ENCODE measurements at places on chromosomes 3 and 15. TPM values are rescaled to one million over a fixed set of nuclear protein-coding genes. Genes with fewer than 3 reads are reported as not detected.
A peak's percentile ranks its signal among the peaks of the same experiment; 100 is the strongest.

DNA sequence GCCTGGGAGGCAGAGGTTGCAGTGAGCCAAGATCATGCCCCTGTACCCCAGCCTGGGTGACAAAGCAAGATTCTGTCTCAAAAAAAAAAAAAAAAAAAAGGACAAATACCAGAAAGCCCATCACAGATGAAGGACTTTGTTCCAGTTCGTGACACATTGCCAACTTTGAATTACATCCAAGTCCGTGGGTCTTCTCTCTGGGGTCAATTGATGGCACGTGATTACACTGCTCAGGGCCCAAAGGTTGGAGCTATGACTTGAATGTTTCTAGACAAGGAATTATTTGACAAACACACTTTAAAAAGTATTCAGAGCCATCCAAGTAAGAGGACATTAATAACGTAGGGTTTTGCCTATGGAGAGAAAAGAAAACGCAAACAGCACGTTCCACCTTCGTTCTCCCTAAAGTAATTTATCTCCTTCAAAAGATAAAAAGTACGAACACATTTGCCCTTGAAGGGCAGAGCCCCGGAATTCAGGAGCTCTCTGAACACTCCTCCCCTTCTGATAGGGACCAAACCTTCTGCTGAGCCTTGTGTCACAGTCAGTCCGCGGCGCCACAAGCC lies 31.3 kb upstream of the ST3GAL6 start:
- DNase-seq: no peak

GRCh38 chr3:197737749-197738462 lies 1.2 kb upstream of the RUBCN start:
- DNase-seq: no peak

DNA sequence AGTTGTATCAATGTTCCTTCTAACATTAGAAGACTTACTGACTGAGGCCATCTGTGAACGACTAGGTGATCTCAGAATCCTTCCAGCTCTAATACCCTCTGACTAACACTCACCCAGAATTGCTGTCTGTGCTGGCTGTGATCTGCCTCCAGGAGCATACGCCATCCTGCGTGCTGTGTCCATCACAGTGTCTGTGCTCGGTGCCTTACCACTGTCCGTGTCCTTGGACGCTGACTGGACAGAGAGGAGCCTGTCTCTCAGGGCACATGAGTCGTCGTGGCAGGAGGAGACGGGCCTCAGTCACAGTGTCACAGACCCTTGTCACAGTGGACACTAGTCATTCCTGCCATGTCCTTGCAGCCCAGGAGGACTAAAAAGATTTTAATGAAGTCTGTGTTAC lies 83.1 kb downstream of the LMLN start:
- no peak for DNase-seq

- DNase-seq: no peak
These were observed 16.7 kb downstream of the LIMD1 start for GRCh38 chr3:45611209-45611608.

DNA sequence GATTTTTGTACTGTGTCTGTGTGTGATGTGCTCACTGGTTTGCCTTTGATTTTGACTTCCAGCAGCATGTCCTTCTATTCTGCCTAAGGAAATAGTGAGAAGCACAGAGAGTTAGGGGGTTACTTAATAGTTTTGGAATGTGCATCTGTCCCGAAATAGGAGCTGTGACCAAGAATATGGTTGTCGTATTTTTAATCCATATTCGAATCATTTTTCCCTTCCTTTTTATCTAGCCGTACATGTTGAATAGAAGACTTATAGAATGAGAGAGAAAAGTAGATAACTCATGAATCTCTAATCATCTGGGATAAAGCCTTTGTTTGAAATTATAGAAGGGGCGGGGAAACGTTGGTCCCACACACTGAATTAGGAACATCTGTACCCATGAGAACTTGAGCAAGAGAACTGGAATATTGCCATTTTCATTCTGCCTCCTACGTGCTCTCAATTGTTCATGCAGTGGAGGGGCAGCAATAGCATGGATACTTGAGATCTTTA lies 23.6 kb downstream of the CRTC3 start:
- DNase-seq: peak; percentile 71

- peak; percentile 61 for DNase-seq
These were observed 1.7 kb upstream of the CLN6 start for GRCh38 chr15:68231102-68231818.

DNA sequence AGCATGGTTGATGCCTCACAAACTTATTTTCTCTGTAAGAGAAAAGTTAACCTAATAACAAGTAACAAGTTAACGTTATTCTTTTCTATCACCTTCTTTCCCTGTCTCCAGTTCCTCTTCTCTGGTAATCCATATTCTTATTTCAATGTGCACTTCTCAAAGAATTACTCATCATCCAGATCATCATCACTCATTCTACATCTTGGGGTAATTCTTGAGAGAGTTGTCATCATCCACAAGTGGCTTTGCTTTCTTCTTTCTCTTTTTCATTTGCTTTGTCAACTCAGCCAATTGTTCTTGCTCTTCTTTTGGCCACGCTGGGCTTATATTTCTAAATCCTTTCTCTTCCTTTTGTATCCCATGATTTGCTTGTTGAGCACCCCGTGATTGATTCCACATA lies 20.8 kb upstream of the RNF111 start:
- DNase-seq: no peak

- DNase-seq: no peak
These were observed 108.5 kb upstream of the PFN2 start for GRCh38 chr3:150079029-150079739.

CLDN16 gene
- total RNA-seq: not detected

DNA sequence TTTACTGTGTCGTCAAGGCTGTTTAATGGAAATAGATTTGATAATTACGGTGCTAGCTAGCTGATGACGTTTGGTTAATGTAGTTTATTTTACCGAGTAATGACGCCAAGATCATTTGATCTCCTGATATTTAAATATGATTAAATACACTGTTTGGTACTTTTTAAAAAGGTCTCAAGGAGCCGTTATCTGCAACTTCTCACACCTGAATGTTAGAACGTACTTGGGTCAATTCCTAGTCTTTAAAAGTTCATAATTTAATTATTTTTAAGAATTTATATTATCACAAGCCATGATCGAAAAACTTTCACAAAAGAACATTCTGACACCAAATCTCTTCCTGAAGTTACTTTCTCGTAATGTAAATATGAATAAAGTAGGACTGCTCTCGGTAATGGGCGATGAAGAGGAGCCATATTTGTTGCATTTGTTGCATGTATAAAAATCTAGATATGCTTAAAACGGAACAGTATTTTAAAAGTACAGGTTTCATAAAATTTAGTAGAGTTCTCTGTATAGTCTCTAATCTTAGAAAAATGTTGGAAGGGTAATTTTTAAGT lies 16.2 kb upstream of the CHD2 start:
- no peak for DNase-seq

DNA sequence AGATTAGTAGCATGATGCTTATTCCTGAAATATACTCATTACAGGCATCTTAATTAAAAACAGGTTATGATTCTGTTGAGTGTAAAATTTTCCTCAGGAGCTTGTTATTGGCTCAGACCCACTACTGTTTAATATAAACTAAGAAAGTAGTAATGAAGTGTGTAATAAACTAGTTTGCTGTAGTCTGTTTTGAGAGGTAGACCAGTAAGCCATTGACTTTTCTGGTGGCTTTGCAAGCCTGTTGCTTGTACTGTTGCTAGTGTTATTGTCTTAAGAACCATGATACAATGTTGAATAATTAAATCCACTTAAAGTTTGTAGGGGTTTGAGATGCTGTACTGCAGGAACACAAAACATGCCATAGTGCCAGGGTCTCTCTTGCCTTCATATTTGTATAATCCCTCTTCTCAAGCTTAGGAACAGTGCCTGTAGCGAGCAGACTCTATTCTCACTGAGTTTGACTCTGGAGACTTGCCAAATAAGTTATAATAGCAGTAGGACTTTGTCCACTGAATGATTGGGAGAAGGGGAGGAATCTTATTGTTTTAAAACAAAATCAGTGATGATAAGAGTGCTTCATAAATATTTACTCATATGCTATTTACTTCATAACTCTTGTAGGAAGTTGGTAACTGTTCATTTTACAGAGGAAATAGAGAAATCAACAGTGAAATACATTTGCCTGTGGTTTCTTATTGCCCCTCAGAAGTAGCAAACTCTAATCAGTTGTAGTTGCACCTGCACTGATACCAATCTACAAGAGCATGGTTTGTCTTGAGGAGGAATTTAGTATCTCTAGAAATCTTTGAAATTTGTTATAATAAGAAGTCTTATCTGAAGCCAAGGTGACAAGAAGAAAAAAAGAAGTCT lies 13.4 kb downstream of the TCF12 start:
- no peak for DNase-seq

DNA sequence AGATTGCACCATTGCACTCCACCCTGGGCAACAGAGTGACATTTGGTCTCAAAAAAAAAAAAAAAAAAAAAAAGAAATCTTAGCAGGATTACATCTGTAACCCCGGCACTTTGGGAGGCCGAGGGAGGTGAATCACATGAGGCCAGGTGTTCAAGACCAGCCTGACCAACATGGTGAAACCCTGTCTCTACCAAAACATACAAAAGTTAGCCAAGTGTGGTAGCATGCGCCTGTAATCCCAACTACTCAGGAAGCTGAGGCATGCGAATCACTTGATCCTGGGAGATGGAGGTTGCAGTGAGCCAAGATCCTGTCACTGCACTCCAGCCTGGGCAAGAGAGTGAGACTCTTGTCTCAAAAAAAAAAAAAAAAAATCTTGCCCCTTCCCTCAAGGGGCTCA lies 40.4 kb downstream of the LIPC start:
- DNase-seq: no peak

GRCh38 chr3:120855665-120856437 lies 52.2 kb upstream of the STXBP5L start:
- peak; percentile 77 for DNase-seq

SOX2 gene
- 2.0 TPM for total RNA-seq

GRCh38 chr3:119636249-119636648 lies 24.1 kb downstream of the POPDC2 start:
- no peak for DNase-seq

DNA sequence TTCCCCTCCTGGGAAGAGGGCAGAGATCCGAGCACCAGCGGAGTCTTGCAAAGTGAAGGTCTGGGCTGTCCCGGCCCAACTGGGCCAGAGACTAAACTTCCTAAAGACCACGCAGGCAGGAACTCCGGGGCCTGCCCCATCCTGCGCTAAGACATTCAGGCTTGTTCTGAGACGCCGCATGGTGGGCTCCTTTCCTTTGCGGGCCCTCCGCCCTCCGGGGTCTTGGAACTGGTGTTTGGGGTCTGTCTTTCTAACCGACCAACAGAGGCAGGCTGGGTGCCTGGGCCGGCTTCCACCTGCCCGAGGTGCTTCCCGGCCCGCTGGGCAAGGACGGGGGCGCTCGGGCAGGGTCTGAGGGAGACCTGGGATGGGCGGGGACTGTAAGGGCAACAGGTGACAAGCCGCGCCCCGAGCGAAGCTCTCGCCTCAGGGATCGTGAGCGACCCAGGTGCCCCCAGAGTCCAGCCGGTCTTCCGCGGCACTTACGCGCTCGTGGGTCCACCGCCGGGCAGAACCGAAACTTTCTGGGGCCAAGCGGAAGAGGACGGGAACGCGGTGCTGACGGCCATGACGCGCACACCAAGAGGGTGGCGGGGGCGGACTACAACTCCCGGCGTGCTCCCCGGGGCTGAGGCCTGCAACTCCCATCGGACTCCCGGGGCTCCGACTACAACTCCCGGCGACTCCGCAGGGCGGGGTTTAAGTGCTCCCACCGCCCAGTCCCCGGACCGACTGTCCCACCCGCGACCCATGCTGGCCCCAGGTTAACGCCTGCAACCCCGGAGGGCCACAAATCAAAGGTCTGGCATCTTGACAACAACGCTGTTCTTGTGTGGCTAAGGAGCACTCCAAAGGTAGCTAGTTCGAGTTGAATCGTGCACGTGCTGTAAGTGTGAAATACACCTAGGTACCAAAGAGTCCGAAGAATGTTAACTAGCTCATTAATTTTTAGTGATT lies at the start of gene FYCO1:
Gene FYCO1 (minus strand): TSS at position 589 of the 957 bp plus-strand sequence. CDS start 10,914 bp downstream, outside the sequence.
- DNase-seq: peak; percentile 97

CTXN2 gene
- not detected for total RNA-seq

All from ascending aorta (tissue), 2 donors.